Pancreas (tissue), 10 donors: ENCODE measurements at places on chromosomes 12 and 14. TPM values are rescaled to one million over a fixed set of nuclear protein-coding genes. Genes with fewer than 3 reads are reported as not detected.
A peak's percentile ranks its signal among the peaks of the same experiment; 100 is the strongest.

TMEM132C gene
- 2.0 TPM for polyA plus RNA-seq

GPRC5D gene
- polyA plus RNA-seq, result 0.42 TPM

CLECL1 gene
- not detected for polyA plus RNA-seq

OASL gene
- polyA plus RNA-seq, result 0.42 TPM

SLCO1B1 gene
- polyA plus RNA-seq, result not detected

PKP2 gene
- polyA plus RNA-seq, result 11.3 TPM

SLC10A1 gene
- not detected for polyA plus RNA-seq

TMEM63C gene
- polyA plus RNA-seq, result 5.4 TPM

PTPRR gene
- 0.23 TPM for polyA plus RNA-seq

GRCh38 chr14:106840991-106841390, 1314.6 kb downstream of the TMEM121 start:
- peaks cover 3% of the 10 kb centered on the region for H3K4me1 ChIP-seq
- no peak for DNase-seq
- H3K27me3 ChIP-seq, result no peaks in the 10 kb centered on the region
- no peak overlapping the region for H3K4me3 ChIP-seq

- H3K27ac ChIP-seq, result peak overlapping the region; percentile 19
- no peak for DNase-seq
- H3K4me3 ChIP-seq, result no peak overlapping the region
- no peaks in the 10 kb centered on the region for H3K27me3 ChIP-seq
Measured at GRCh38 chr12:51683763-51684357, 92.8 kb downstream of the SCN8A start.

DNA sequence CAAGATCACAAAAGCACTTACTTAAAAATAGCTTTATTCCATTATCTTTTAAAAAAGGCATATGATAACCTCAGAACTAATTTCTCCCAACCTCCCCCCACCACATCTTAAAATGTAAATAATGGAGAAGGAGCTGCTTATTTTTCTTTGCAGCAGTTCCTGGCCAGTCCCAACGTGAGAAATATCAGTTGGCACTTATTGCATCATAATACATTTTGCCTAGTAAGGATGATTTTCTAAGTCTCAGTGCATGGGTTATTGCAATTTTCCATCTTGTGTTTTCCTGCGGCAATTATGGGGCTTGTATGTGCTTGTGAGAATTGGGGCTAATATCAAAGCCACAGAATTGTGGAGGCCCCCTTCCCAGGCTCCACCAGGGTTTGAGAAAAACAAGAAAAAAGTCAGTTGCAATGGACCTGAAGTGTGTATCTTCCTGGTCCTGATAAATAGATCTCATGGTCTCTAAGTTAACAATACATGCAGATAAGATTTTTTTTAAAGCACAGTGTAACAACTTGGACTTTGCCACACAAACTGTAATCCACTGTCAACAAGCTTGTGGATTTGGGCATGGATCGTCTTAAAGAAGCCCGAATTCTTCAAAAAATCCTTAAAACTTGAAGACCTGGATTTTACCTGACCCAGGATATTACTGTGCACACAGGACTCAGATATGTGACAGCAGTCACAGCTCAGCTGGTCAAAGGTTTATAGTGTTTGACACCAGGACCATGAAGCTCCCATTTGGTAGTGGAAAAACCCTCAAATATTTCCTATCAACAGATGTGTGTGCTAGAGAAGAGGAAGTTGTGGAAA, 2.8 kb upstream of the WSB2 start:
- peaks cover 31% of the 10 kb centered on the region for H3K4me1 ChIP-seq
- no peak overlapping the region for H3K4me3 ChIP-seq
- DNase-seq, result peak; percentile 23
- peak overlapping the region; percentile 95 for H3K27ac ChIP-seq
- H3K36me3 ChIP-seq, result no peaks in the 10 kb centered on the region

DNA sequence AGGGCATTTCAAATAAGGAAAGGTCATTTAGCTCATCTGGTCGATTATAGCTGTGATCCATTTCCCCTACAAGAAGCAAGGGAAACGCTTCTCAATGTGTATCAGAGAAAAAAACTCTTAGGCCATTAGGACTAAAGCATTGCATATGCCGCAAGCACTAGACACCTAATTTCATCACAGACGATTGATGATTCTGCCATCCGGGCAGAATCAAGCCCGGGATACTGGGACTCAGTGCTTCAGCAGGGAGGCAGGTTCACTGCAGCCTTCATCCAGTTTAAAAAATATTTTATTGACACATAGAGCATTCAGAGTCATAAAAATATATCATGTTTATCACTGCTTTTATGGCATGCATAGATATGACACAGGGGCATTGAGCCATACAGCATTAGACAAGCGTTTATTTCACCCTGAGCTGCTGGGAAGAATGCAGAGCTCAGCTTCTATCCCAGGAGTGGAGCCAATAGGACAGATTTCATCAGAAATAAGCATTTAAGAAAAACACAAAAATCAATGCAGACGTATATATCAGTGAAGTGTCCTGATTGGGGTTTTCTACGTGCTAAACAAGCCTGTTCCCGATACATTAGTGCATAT, 806.9 kb downstream of the GALC start:
- DNase-seq, result no peak
- no peaks in the 10 kb centered on the region for H3K36me3 ChIP-seq
- no peaks in the 10 kb centered on the region for H3K4me1 ChIP-seq
- no peaks in the 10 kb centered on the region for H3K27me3 ChIP-seq

GRCh38 chr14:72822946-72823611, 70.8 kb downstream of the DPF3 start:
- no peaks in the 10 kb centered on the region for H3K27me3 ChIP-seq
- no peak overlapping the region for H3K4me3 ChIP-seq
- no peaks in the 10 kb centered on the region for H3K36me3 ChIP-seq
- no peak for DNase-seq
- H3K27ac ChIP-seq, result no peak overlapping the region
- no peaks in the 10 kb centered on the region for H3K4me1 ChIP-seq

DNA sequence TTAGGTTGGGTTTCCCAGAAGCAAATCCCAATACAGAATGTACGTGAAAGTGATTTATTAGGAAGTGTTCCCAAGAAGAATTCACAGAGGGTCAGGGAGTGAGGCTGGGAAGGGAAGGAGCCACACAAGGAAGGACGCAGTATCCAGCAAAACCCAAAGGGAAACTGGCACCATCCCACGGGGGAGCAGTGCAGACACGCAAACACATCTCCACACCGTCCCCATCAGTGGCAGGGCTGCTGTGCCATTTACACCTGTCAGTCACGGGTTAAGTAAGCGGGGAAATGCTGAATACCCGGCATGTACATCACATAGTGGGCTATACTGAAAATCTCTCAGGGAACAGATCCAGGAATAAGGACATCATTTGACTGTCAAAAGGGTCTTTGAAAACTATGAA, 93.9 kb downstream of the SLC38A1 start:
- H3K4me3 ChIP-seq, result no peak overlapping the region
- no peak overlapping the region for H3K27ac ChIP-seq
- H3K4me1 ChIP-seq, result no peaks in the 10 kb centered on the region
- no peaks in the 10 kb centered on the region for H3K36me3 ChIP-seq
- DNase-seq, result no peak
- no peaks in the 10 kb centered on the region for H3K27me3 ChIP-seq

DNA sequence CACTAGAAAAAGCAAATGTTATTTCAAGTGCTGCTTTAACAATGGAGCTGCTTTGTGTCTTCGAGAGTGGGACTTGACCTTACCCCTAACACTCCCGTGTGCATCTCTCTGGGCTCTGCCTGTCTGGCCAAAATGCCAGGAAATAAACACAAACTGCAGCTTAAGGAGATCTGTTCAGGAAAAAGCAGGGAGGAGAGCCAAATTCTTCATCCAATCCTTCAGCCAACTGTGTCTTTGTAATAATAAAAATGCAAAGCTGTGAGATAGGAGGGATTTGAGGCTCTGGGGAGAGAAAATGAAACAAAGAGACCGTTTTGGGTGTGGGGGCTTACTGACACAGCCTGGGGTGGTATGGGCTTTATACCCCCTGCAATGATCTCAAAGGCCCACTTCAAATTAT, 85.8 kb upstream of the WSCD2 start:
- H3K36me3 ChIP-seq, result no peaks in the 10 kb centered on the region
- DNase-seq, result no peak
- H3K4me3 ChIP-seq, result no peak overlapping the region
- no peaks in the 10 kb centered on the region for H3K4me1 ChIP-seq

- no peak within 1 kb of the TSS for H3K27ac ChIP-seq
- no peaks in the 10 kb centered on the region for H3K27me3 ChIP-seq
- DNase-seq, result no peak
- peak within 1 kb of the TSS; percentile 15 for H3K4me3 ChIP-seq
- no peaks in the 10 kb centered on the region for H3K4me1 ChIP-seq
Measured at GRCh38 chr12:53207042-53207441, at the start of gene ITGB7. TSS of gene ITGB7 (minus strand) at chr12:53207251. CDS start at chr12:53200443, 6,808 bp downstream.

GRCh38 chr12:106282457-106283097, 20.0 kb upstream of the TCP11L2 start:
- no peak for DNase-seq
- H3K27me3 ChIP-seq, result no peaks in the 10 kb centered on the region
- no peak overlapping the region for H3K4me3 ChIP-seq
- no peak overlapping the region for H3K27ac ChIP-seq
- H3K4me1 ChIP-seq, result peaks cover 9% of the 10 kb centered on the region

DNA sequence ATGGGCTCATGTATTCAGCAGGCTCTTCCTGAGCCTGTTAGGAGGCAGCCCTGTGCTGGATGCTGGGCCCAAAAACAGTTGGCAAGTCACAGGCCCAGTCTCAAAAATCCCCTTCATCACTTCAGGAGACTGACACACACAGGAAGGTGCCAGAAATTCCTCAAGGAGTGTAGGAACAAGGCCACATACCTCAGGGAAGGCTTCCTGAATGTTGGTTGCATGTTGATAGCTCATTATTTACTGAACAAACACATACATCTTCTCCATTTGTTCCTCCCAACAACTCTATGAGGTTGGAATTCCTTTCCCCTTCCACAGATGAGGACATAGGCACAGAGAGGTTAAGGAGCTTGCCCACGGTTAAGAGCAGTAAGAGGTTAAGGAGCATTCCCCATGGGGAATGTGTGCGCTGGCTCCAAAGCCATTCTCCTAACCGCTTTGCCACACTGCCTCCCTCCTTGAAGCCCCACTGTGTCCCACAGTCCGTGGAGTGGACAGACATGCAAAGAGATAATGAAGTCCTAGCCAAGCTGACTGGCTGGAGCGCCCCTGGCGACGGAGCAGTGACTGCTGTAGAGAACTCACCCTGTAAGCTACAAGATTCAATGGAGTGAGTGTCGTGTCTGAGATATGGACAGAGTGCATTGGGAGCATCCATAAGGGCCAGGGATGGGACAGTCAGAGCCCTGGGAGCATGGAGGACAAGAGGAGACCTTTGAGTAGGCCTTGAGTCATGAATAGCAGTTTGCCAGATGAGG, 3.3 kb downstream of the HHIPL1 start:
- no peaks in the 10 kb centered on the region for H3K4me1 ChIP-seq
- no peaks in the 10 kb centered on the region for H3K36me3 ChIP-seq
- no peak overlapping the region for H3K27ac ChIP-seq
- no peak for DNase-seq
- no peak overlapping the region for H3K4me3 ChIP-seq
- H3K27me3 ChIP-seq, result no peaks in the 10 kb centered on the region

DNA sequence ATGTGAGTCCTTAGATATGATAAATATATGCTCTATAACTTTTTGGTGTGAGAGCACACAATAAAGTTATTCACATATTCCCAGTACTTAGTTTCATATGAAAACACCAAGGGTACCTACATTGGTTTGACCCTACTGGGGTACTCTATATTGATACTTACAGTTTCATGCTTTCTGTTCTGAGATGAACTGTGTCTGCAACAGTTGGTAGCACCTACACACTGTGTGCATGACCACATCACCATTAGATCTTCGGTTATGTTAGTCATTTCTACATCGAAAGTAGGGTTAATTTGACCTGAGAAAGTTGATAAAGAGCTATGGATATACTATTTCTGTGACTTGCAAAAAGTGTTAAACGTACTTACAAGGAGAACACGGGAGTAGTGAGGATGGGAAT, 337.2 kb downstream of the NPAS3 start:
- H3K27me3 ChIP-seq, result no peaks in the 10 kb centered on the region
- H3K36me3 ChIP-seq, result no peaks in the 10 kb centered on the region
- no peak for DNase-seq
- no peaks in the 10 kb centered on the region for H3K4me1 ChIP-seq
- H3K4me3 ChIP-seq, result no peak overlapping the region
